ENCODE measurements at places on chromosomes 7 and 10.

DNA sequence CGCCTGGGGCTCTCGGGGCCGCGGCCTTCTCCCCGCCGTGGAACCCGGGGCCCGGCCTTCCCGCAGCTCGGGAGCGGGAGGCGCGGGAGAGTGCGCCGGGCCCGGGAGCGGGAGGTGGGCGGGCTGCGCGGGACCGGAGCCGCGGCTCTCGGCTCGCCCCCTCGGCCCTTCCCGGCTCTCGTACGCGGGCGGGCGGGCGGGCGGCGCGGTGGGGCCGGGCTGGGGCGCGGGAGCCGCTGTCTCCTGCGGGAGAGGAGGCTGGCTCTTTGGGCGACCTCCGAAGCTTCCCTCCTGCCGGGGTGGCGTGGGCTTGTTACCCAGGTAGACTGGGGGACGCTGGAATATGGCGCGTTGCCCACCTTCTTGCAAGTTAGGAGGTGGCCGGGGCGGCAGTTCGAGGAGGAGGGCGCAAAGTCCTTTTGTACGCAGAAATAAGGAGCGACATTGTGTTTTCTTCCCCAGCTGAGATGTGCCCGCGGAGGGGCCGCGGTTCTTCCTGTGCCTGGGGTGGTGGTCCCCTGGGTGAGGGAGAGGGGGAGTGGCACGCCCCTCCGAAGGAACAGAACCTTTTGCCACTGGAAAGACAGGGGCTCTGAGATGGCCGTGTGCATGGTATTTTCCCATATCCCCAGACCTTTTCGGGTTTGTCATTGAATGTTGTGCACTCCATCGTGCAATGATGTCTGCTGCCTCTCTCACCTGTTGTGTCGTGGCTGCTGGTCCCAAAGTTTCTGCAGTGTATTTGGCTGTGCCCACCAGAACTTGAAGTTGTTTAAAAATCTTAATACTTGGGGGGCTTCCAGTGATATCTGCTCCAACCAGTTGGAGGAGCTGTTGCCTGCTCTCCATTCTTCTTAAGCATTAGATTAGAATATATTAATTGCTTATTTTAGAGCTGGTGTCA, 844 bp downstream of the NRF1 start:
- DNase-seq = no peak

- DNase-seq = no peak
These were observed 102.3 kb downstream of the JAZF1 start for GRCh38 chr7:28078036-28078901.

DNA sequence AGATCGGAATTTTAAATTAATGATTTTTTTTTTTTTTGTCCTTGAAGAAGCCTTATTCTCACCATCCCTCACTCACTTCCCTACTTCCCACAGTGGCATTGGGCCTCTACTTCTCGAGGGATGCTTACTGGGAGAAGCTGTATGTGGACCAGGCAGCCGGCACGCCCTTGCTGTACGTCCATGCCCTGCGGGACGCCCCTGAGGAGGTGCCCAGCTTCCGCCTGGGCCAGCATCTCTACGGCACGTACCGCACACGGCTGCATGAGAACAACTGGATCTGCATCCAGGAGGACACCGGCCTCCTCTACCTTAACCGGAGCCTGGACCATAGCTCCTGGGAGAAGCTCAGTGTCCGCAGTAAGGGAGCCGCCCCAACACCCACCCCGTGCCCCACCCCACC, 23.5 kb downstream of the RET start:
- no peak for DNase-seq

- no peak for DNase-seq
These were observed 20.0 kb downstream of the SMKR1 start for GRCh38 chr7:129522088-129522970.

DNA sequence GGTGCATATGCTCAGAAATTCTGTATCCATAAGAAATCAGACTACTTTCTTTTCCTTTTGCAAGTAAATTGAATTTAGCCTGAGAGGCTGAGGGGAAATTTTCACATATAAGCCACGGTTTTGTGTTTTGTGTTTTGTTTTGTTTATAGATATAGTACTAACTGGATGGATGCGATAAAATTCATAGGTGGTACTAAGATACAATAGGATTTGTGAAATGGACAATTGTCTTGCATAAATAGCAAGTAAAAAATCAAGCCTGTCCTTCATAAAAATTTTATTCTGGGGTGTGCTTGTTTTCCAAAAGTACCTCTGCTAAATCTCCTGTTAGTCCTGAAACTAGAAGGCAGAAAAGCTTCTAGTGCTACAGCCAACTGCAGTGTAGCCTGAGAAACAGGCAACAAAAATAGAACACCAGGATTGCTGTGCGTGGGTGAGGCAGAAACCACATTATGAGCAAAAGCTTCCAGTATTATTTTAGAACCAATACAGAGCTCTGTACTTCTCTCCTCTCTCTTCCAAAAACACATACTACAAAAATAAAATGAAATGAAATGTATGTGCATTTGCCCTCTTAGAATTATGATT, 634 bp upstream of the HDAC9 start:
- DNase-seq = no peak

DNA sequence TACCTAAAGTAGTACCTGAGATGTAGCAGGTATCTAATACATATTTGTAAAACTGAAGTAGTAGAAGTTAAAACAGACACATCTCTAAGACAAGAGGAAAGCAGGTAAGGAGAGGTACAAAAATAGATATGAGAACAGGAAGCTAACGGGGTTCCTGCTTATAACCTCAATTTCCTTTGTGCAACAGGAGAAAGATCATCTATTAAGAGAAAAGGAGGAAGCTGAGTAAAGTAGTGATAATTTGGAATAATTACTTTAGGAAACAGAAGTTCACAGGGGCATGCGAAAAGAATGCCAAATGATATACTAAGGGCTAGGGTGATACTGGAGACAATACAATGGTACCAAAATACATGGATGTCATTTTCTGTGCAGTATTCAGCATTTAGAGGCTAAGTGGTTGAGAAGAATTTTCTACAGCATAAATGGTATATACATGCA, 108.7 kb downstream of the NRBF2 start:
- DNase-seq = no peak

- DNase-seq = no peak
These were observed 59.5 kb downstream of the HBP1 start for GRCh38 chr7:107228291-107228690.

- no peak for DNase-seq
These were observed 50.4 kb upstream of the FAM3C start for GRCh38 chr7:121446526-121446925.

DNA sequence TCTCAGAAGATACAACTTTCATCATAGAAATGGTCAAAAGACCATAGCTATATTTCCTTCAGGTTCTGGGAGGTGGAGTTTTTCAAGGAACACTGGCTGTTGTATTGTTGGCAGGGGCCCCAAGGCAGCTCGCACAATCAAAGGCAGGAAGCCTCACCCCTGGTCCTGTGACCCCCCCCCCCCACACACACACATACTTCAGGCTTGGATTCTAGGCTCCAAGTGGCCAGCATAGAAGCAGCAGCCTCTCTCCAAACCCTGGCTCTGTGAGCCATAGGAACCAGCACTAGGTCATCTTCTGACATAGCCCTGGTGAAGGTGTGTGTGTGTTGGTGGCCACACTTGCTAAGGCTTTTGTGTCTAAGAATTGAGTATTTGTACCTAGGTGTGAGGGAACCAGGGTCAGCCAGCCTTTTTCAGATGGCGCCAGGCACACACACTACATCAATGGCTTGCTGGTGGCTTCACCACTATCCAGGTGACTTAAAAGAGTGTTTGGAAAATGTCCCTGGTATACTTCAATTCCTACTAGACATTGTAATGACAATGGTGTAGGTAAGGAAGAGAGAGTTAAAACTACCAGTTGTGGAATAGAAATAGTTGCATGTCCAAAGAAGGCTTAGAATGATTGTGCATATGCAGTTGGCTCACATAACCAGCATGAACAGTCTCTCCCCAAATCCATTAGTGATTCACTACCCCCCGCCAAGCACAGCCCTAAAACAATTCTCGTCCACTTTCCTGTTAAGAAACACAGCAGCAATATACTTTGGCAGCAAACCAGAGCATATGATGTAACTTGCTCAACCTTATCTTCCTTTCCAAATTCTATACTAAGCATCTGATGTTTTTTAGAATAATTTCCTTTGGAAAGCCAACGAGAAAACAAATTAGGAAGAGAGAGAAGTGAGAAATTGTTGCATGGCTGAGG, 91.3 kb downstream of the AVL9 start:
- no peak for DNase-seq

GRCh38 chr10:117544004-117544701, 1.6 kb downstream of the EMX2 start:
- no peak for DNase-seq

DNA sequence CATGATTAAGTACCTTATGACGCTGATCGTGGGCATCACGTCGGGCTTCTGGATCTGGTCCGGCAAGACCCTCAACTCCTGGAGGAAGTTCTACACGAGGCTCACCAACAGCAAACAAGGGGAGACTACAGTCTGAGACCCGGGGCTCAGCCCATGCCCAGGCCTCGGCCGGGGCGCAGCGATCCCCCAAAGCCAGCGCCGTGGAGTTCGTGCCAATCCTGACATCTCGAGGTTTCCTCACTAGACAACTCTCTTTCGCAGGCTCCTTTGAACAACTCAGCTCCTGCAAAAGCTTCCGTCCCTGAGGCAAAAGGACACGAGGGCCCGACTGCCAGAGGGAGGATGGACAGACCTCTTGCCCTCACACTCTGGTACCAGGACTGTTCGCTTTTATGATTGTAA, 2.5 kb downstream of the FZD1 start:
- no peak for DNase-seq

DNA sequence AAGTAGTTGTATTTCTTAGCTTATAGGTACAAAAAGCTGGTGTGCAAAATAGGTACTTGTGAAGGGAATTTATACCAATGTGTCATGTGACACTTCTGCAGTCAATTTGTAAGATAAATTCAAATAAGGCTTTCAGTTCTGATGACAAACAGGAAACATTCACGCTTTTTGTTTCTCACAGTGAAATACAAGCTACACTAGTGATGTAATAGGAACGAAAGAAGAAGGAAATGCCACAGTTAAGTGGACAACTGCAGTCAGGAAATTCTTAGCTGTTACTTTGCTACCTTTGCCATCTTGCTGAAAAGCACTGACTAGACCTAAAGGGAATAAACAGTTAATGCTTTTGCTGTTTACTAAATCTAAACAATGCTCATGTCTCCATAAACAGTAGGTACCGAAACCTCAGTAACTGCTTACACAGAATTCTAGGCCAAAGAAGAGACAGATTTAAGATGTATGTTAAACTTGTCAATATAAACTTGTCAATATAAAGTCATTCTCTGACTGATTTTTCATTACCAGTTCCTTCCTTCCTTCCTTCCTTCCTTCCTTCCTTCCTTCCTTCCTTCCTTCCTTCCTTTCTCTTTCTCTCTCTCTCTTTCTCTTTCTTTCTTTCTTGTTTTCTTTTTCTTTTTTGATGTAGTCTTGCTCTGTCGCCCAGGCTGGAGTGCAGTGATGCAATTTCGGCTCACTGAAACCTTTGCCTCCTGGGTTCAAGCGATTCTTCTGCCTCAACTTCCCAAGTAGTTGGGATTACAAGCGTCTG, 10.1 kb downstream of the OTUD1 start:
- no peak for DNase-seq
